SJSA1 (cell line): ENCODE measurements at places on chromosomes 2 and 18.
A peak's percentile ranks its signal among the peaks of the same experiment; 100 is the strongest.

DNA sequence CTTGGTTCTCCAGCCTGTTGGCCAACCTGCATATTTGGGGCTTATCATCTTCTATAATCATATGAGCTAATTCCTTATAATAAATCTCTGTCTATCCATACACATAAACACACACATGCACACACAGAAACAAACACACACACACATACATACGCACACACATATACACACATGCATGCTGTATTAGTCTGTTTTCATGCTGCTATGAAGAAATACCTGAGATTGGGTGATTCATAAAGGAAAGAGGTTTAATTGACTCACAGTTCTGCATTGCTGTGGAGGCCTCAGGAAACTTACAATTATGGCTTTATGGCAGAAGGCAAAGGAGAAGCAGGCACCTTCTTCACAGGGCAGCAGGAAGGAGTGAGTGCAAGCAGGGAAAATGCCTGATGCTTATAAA lies 707.4 kb upstream of the CDH2 start:
- DNase-seq: no peak

- no peak for DNase-seq
Observed at GRCh38 chr18:56662502-56662901, 11.3 kb downstream of the WDR7 start.

- no peak for DNase-seq
Observed at GRCh38 chr18:60667016-60667415, 294.4 kb upstream of the MC4R start.

- DNase-seq: no peak
Observed at GRCh38 chr2:44839771-44840502, 101.6 kb upstream of the SIX3 start.

GRCh38 chr2:201579536-201579935 lies 63.8 kb downstream of the TMEM237 start:
- DNase-seq: peak; percentile 43

DNA sequence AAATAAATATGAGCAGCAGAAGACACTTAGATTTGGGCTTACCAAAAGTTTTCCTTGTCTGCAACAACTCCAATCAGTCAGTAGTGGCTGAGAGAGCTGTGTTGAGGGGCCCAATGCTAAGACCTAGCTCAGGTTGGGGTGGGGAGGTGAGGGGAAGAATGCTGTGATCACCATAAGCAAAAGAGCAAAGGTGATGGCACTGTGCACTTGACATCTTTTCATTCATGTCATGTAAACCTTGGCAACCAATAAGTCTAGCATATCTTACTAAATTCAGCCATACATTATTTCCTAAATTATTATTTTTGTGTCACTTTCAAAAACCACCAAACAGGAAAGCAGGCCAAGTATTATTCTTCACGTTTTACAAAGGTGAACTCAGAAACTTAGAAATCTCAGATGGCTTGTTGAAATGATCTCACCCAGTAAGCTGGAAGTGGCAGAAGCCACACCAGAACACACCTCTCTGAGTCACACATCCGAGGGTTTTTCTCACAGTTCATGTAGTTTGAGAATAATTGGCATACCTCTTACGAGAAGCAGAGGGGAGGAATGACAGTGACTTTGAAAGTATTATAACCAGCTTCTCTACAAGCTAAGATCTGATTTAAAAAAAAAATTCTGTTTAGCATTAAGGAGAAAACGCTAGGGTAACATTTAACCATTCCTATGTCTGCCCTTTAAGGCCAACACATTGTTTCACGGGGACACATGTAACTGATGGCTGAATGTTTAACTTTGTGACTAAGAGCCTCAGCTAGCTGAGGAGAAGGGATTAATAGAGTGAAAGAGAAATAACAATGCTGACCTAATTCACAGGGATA lies 43.3 kb upstream of the SETBP1 start:
- DNase-seq: peak; percentile 51

GRCh38 chr2:239606741-239607516 lies 206.1 kb upstream of the HDAC4 start:
- no peak for DNase-seq

DNA sequence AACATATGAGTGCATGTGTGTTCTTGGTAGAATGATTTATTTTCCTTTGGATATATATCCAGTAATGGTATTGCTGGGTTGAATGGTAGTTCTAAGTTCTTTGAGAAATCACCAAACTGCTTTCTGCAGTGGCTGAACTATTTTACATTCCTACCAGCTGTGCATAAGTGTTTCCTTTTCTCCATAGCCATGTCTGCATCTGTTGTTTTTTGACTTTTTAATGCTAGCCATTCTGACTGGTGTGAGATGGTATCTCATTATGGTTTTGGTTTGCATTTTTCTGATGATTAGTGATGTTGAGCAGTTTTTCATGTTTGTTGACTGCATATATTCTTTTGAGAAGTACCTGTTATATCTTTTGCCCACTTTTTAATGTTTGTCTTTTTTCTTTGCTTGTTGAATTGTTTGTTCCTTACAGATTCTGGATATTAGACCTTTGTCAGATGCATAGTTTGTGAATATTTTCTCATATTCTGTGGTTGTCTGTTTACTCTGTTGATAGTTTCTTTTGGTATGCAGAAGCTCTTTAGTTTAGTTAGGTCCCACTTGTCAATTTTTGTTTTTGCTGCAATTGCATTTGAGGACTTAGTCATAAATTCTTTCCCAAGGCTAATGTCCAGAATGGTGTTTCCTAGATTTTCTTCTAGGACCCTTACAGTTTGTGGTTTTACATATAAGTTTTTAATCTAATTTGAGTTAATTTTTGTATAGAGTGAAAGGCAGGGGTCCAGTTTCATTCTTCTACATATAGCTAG lies 17.6 kb upstream of the KCNE4 start:
- no peak for DNase-seq

- DNase-seq: no peak
Observed at GRCh38 chr2:27993402-27993787, 102.9 kb downstream of the BABAM2 start.

- no peak for DNase-seq
Observed at GRCh38 chr2:186841940-186842339, 7.0 kb downstream of the ZSWIM2 start.

DNA sequence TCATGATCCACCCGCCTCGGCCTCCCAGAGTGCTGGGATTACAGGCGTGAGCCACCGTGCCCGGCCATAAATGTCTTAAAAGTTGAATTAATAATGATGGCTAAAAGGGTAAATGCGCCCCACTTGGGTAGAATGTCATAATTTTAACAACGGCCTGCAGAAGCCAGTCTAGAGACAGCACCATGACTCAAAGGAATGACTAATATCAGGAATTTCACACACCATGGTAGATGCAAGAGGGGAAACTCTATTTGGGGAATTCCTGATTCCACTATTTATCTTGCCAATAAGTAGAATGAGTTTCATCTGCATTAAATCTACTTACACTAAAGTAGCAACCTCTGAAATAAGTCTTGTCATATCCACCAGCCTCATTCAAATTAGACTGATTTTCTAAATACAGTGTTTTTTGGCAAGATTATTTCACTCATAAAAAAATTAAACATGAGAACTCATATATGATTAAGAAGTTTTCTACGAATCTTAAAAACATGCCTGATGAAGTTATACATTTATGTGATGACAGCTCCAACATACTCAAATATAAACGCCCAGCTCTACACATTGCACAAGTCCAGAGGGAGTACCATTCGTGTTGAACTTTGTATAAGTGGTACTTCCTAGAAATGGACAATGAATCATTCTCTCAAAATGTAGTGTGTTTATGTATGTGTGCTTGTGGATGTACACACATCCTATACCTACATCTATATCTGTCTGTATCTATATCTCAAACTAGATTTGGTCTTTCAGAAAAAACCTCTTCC lies 309.7 kb downstream of the IRS1 start:
- peak; percentile 51 for DNase-seq

DNA sequence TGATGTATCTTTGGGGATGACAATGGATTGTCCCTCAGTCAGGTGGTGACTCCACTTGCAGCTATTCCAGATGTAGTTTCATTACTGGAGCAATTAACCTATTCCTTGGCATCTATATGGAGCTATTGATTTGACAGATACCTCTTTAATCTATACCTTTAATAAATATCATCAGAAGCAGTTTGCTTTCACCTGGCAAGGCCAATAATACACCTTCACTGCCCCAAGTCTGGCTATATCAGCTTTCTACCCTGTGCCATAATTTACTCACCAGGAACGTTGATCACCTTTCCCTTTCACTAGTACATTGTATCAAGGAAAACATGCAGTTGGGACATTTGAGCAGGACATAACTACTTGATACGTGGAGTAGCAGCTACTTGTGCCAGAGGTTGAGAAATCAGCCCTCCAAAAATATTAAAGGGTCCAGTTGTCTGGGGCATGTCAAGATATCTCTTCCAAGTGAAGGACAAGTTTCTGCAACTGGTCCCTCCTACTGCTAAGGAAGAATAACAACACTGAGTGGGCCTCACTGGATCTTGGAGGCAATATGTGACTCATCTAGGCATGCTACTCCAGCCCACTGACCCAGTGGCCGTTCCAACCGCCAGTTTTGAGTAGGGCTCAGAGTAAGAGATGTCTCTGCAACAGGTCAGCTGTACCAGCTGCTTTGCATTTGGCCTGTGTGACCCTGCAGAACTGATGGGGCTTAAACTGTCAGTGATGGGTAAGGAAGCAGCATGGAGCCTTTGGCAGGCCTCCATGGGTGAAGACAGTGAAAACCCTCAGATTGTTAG lies 67.0 kb downstream of the PSMG2 start:
- DNase-seq: no peak

GRCh38 chr2:182605166-182605565 lies 110.9 kb upstream of the DNAJC10 start:
- DNase-seq: no peak

DNA sequence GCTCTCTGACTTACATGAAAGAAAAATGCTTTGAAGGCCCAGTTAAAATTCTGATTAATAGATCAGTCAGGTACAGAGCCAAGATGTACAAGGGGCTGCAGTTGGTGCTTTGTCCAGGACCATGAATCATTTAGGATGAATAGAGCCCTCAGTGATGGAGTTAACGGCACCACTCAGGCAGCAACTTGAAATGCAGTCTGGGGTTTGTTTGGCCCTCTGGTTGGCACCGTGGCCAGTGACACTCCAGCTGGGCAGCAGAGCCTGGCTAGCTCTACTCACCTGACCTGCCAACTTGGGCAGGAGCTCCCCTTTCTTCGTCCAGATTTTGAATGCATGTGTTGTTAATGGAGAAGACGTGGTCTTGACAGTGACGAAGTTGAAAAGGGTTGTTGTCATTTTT lies 493.0 kb upstream of the ACVR2A start:
- no peak for DNase-seq

GRCh38 chr18:45049578-45050319 lies 369.1 kb downstream of the SETBP1 start:
- DNase-seq: no peak

- peak; percentile 42 for DNase-seq
Observed at GRCh38 chr18:43271593-43272432, 5.5 kb downstream of the SYT4 start.

GRCh38 chr2:170262343-170262742 lies 84.4 kb downstream of the MYO3B start:
- DNase-seq: no peak

- peak; percentile 77 for DNase-seq
Observed at GRCh38 chr2:201931951-201932350, 101.7 kb upstream of the FZD7 start.

- no peak for DNase-seq
Observed at GRCh38 chr2:33614190-33614589, 15.1 kb upstream of the FAM98A start.

DNA sequence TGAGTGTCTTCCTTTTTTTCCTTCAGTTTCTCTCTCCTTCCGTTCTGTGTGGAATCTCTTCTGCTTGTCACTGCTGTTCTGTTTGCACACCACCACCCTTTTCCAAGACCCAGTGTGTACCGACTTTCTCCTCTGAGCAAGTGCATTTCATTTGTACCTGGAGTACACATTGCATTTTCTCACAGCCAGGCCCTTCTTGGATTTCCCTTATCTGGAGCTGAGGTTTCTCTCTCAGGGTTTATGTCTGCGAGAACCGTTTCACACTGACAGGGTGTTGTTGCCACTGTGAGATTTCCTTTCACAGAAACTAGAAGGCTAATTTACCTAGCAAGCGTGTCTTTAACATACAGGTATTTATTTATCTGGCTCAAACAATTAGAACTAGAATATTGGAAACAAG lies 26.2 kb downstream of the NCOA1 start:
- no peak for DNase-seq

- DNase-seq: no peak
Observed at GRCh38 chr2:120262150-120262549, 9.5 kb downstream of the RALB start.

GRCh38 chr2:145690183-145690778 lies 1170.4 kb upstream of the ZEB2 start:
- no peak for DNase-seq

DNA sequence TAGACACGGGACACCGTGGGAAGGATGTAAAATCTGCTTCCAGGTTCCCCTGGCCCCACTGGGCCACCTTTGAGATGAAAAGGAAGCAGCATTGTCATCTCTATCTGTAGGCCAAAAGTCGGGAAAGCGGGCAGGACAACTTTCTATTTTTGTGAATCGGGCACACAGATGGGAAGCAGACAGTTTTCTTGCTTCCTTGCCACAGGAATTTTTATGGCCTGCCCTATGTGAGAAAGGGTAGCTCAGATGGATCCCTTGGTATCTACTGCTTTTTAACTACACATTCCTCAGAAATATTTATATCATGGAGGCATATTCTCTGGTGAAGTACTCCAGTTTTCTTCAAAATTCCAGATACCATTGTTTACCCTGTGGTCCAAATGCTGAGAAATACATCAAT lies 735.5 kb downstream of the CBLN2 start:
- DNase-seq: peak; percentile 71

GRCh38 chr2:31765078-31765945 lies 184.6 kb upstream of the SRD5A2 start:
- no peak for DNase-seq

DNA sequence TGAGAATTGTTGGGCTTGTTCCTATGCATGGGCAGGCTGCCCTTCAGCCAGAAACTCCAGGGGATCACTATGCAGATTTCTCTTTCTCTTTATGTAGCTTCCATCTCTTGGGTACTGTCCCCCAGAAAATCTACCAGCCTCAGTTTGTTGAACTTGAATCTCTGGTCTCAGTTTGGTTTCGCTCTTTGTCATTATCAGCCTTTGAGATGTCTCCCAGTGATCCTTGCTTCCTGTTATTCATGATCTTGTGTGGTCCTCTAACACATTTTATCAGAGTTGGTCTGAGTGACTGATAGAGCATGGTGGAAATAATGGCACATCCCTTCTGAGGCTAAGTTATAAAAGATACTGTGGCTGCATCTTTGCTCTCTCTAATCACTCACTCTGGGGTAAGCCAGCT lies 7.8 kb downstream of the TMEM87B start:
- DNase-seq: no peak

DNA sequence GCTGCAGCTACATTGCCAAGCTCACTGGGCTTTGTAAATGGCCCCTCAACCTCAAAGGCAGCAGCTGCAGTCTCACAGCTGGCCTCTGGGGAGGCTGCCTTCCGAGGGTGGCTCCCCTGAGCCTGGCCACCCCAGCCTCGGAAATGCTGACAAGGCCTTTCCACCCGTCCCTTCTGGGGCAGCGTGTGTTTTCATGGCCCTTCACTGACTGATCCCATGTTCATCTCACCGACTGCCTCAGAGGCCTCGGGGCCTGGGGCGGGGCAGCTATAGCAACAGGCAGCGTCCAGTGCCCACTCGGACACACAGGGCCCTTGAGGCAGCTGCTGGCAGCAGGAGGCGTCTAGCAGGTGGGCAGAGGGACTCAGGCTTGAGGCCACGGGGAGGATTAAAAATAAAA lies 149.7 kb downstream of the GLI2 start:
- DNase-seq: no peak

GRCh38 chr2:2332381-2332780 lies 1.3 kb upstream of the MYT1L start:
- no peak for DNase-seq

- no peak for DNase-seq
Observed at GRCh38 chr2:106982350-106982749, 96.4 kb upstream of the ST6GAL2 start.

GRCh38 chr2:95273566-95274290 lies 521 bp upstream of the PROM2 start:
- no peak for DNase-seq
